ENCODE measurements at places on chromosomes 5 and 9.

DNA sequence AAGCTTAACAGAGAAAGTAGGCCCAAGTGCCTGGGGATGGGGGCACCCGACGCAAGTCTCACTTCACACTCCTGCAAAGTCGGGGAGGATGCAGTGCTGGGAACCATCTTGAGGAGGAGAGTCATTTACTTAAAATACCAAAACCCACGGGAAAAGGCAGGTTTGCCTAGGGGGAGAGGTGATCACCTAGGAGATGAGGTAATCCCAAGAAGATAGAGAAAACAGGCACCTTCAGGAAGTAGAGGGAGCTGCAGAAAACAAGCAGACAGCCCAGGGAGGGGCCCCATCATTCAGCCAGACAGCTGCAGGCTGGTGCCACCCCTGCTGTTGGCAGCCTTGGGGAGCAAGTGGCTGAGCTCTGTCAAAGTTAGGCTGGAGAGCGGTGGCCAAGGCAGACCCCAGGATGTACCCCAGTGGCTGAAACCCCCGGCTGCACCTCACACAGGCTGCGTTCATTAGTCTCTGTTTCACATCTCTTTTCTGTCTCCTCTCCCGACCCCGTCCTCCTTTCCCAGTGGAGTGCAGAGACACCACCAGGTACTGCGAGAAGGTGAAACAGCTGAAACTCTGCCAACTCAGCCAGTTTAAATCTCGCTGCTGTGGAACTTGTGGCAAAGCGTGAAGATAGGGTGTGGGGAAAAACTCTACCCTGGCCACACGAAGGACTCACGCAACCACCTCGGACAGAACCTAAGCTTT lies 124.9 kb downstream of the SAXO1 start:
- no peak for DNase-seq

DNA sequence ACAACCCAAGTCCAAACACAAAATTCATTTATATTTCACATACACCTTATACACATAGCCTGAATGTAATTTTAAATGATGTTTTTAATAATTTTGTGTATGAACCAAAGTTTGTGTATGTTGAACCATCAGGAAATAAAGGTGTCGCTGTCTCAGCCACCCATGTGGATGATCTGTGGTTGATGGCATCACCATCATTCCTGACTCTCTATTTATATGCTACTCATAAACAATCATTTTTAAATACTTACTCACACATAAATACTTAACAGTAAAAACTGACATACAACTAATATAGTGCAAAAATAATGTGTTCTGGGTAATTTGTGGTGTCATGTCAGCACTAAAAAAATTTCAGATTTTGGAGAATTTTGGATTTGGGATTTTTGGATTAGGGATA lies 38.4 kb downstream of the SMC5 start:
- no peak for DNase-seq

DNA sequence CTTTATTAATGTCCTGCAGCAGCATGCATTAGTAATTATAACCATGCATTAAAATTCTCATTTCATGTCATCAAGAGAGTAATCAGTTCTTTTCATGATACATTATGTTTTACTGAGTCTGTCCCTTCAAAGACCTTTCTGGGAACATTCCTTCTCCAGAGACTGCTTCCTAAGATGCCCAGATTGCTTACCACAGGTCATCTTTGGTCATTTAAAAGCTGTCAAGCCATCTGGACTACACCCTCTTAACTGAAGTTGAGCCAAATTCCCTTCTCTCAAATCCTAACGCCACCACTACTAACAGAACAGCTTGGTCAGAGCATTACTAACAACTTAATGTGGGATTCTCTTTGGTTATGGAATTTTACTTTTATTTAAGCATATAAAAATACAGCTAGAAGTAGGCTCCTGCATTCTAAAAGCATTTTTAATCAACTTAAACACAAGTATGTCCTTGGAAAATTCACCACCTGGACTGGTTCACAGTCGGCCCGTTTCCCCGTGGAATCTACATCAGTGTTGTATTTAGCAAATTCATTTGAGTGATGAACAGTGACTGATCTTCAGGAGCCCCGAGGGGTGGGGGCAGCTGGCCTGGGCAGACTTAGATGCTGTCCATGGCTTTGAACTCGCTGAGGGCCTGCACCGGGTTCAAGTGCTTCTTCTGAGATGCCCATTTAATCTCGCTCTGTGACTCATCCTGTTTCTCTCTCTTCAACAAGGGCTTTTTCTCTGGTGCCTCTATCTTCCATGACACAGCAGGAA lies 92.8 kb upstream of the CCDC112 start:
- DNase-seq = no peak

- no peak for DNase-seq
These were observed 232.6 kb downstream of the KIAA0825 start for GRCh38 chr5:94385767-94386166.

- DNase-seq = no peak
These were observed 473 bp upstream of the GABRA1 start for GRCh38 chr5:161847447-161847846.

GRCh38 chr5:136104306-136104965 lies 28.2 kb upstream of the SMAD5 start:
- no peak for DNase-seq

DNA sequence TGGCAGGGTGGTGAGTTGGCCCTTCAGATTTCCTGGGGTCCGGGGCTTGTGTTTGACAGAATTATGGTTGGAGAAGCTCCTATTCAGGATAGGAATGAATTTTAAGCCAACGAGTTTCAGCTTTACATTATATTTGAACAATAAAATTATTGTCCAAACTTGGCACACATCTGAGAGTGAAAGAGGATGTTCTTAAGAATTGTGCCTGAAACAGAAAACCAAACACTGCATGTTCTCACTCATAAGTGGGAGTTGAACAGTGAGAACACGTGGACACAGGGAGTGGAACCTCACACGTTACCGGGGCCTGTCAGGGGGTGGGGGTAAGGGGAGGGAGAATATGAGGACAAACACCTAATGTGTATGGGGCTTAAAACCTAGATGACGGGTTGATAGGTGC lies 111.8 kb upstream of the ACTBL2 start:
- no peak for DNase-seq

- no peak for DNase-seq
These were observed 1082.9 kb upstream of the SEMA6A start for GRCh38 chr5:117657541-117657940.

GRCh38 chr9:112115970-112116753 lies 58.9 kb downstream of the SUSD1 start:
- DNase-seq = no peak

- no peak for DNase-seq
These were observed 101.5 kb upstream of the SNX2 start for GRCh38 chr5:122673343-122673742.

DNA sequence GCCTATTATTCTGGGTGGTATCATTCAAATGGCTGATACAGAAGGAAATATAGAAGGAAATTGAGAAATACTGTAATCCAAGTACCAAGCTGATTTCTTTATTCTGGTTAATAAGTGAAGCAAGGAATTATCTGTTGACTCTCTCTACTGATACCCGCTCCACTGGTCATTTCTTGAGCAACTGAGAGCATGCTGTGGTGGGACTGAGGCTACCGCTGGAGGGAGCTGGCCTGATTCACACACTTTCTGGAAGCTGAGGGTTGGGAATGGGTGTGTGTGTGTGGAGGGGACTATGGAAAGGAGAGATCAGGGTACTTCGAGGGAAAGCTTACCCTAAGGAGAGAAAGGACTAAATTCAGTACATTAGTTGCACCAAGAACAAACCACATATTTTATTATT lies 104.1 kb downstream of the UGCG start:
- DNase-seq = no peak

- DNase-seq = no peak
These were observed 112.9 kb downstream of the MTX3 start for GRCh38 chr5:79878136-79878679.

DNA sequence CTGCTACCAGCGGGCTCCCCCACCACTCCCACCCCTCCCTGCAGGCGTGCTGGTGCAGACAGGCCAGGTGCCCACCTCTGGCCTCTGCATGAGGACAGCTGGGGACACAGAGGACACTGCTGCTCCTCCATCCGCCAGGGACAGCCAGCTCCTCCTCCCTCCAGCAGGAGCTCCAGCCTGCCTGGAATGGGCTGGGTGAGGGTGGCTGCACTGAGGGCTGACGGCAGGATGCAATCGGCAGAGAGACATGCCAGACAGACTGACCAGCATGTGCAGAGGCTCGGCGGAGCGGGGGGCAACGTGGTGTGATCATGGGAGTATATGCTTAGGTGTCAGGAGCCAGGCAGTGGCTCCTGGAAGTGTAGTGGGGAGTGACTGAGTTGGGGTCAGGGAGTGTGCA lies 68.4 kb downstream of the RASGEF1C start:
- DNase-seq = no peak

All from stimulated activated CD8-positive, alpha-beta memory T cell treated with anti-CD3 and anti-CD28 coated beads, Interleukin-15, amount 100 ng/mL, for 1 hour (primary cell).